ENCODE measurements at places on chromosomes 5 and 9.

DNA sequence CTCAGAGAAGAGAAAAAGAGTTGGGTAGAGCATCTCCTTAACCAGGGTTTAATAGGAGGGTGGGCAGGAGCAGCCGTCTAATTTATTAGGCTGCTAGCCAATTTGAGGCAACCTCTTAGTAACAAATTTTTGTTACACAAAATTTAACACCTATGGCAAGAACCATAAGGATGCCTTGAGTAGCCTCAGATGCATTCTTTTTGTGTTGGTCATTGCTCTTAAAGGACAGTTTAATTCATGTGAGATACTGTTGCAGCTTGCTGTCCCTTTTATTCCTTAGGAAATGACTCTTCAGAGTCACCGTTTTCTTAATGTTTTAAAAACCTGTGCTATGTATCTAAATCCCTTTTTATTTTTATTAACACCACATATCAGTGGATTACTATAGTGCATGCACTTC lies 255.1 kb downstream of the MAST4 start:
- peak; percentile 36 for DNase-seq

DNA sequence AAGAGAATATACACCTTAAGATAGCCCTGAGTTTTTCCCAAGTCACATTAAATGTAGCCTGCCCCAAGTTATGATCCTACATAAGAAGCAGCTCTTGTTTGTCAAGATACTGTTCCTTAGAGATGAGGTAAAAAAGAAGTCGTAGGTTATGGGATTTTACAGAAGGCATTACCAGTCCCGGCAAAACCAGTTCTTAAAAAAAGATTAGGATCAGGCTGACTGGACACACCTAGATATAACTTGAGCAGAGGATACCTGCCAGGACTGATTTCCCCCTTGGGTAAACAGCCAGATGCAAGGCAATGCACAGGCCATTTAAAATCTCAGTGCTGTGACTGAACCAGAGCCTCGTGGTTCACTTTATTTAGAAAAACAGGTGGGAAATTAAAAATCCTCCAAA lies 14.1 kb upstream of the SEMA5A start:
- DNase-seq, result no peak

- no peak for DNase-seq
Measured at GRCh38 chr9:9522406-9522805, 1090.4 kb downstream of the PTPRD start.

DNA sequence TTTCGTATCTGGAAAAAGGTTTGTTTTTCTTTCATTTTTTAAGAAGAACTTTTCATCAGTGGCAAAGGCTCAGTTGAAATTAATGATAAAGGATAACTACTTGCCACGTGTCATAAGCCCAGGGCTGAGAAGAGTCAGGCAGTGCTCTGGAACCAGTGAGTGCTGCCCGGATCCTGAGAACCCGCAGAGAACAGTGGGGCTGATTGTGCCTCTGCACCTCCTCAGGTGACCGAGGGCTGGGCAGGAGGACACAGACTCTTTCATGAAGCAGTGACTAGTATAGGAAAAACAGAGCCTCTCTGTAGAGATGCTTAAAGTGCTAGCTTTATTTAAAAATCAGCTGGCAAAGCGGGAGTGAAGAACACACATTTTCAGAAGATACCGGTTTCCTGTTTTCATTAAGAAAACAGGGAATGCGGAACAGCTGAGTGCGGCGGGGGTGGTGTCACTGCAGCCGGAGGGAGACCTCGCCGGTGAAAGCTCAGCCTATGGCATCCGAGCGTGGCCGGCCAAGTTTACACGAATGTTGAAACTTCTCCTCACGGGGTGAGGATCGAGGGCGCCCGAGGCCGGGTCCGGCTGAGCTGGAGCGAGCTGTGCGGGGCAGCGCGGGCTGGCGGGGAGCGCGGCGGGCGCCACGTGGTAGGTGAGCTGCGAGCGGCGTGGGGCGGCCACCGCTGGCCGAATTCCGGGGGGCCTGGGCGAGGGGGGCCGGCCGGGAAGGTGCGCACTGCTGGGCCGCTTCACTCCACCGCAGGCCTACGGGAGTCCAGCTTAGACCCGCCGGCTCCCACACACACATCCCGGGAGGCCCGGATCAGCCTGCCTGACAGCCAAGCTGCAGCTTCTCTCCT lies 134.7 kb upstream of the DMRT1 start:
- DNase-seq, result peak; percentile 68

- DNase-seq, result no peak
Measured at GRCh38 chr9:122370869-122371755, at the start of gene PTGS1. Gene PTGS1, plus strand, starts transcription at chr9:122371024. Its CDS starts 61 bp downstream, at chr9:122371085.

- no peak for DNase-seq
Measured at GRCh38 chr9:132350861-132351315, 3.9 kb downstream of the SETX start.

- DNase-seq, result no peak
Measured at GRCh38 chr5:177535125-177535524, 18.4 kb upstream of the DDX41 start.

DNA sequence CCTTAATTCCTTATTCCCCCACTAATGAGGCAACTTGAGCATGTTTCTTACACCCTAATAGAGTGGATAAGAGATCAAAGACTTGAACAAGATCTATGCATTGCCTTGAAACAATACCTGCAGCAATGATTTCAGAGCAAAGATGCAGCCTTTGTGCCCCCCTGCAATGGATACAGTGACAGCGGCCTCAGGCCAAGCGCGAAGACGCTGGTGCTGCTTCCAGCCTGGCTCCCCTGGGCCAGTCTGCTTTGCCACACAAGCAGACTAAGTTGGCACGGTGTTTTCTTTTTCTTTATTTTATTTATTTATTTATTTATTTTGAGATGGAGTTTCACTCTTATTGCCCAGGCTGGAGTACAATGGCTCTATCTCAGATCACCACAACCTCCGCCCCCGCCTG lies 179.8 kb upstream of the S1PR3 start:
- DNase-seq, result no peak

GRCh38 chr9:112831281-112831851 lies 59.3 kb downstream of the SLC46A2 start:
- no peak for DNase-seq

- no peak for DNase-seq
Measured at GRCh38 chr9:81791076-81791475, 101.7 kb upstream of the TLE1 start.

DNA sequence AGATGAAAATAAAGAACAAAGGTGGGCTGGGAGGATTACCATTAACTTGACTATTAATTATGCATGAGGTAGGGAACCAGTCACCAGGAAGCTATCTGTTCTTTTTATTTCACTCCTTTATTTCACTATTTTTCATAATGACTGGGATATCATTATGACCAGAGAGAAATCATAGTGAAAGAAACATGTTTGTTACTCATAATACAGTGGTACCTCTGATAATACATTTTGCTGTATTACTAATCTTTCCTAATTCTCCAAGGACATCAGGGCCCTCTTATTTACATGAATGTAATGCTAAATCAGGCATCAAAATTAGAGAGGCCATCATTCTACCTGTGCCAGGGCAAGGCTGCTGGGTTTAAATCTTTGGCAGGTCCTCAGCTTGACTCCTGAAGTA lies 253.7 kb downstream of the NR3C1 start:
- no peak for DNase-seq

- DNase-seq, result no peak
Measured at GRCh38 chr5:95895771-95896170, 65.9 kb downstream of the ELL2 start.

DNA sequence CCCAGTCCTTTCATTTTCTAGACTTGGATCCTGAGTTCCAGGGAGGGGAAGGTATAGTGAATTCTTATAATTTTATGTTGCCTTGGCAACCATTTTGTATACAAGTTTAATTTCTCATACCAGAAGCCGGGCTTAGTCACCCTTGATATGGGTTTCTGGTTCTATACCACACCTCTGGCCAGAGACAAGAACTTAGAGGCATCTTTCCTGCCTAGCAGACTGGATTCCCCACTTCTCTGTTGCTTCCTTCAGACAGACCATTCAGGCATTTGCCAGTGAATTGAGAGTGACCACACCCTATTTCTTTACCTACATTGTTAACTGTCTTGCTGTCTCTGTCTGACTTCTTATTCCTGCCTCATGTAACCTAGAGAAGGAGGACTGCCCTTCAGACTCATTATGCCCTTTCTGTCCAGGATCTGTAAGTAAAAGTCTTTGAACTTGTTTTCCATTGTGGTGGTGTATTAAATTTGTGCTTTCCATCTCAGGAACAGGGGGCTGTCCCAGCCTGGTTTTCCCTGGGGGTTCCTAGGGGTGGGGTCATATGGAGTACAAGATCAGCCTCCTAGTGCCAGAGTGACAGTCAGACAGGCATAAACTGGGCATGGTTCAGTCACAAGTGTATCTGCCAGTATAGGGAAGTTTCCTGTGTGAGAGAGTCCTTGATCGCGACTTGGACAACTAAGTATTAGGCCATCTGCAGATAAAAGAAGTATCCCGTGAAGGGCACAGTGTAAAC lies 27.4 kb downstream of the TNFSF8 start:
- peak; percentile 45 for DNase-seq

GRCh38 chr5:149711338-149711737 lies 18.8 kb upstream of the PPARGC1B start:
- DNase-seq, result no peak

DNA sequence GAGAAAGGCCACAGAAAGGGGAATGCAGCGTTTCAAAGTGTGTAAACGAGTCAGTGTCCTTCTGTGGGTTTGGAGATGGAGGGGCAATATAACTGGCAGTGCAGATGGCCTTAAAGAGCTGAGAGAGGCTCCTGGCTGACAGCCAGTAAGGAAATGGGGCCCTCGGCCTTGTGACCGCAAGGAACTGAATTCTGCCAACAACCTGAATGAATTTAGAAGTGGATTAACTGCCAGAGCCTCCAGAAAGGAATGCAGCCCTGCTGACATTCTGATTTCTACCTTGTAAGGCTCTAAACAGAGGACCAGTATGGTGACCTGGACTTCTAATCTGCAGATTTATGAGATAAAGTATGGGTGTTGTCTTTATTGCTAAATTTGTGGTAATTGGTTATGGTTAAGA lies 17.5 kb upstream of the NREP start:
- DNase-seq, result peak; percentile 56

DNA sequence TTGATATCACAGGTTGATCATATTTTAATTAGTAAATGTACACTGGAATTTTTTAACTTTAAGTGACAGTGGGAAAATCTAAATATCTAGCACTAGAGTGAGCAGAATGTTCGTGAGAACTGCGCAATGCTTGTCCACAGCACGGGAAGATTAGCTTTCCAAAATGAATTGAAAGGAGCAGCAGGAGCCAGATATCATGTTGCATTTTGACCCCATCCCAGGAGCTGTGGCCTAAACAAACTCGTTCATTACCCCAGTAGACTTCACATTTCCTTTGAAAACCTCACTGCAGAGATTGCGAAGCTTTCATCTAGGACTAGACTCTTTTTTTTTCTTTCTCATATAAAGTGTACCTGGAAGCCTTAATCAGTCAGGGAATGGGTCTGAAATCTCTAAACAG lies 525.8 kb downstream of the CTNND2 start:
- DNase-seq, result no peak

GRCh38 chr9:91847581-91848091 lies 102.4 kb downstream of the ROR2 start:
- no peak for DNase-seq

- DNase-seq, result peak; percentile 50
Measured at GRCh38 chr5:4082966-4083564, 487.4 kb downstream of the IRX1 start.

- DNase-seq, result no peak
Measured at GRCh38 chr5:77812926-77813589, 36.9 kb upstream of the TBCA start.

- peak; percentile 86 for DNase-seq
Measured at GRCh38 chr5:126471875-126472537, 48.8 kb downstream of the GRAMD2B start.

DNA sequence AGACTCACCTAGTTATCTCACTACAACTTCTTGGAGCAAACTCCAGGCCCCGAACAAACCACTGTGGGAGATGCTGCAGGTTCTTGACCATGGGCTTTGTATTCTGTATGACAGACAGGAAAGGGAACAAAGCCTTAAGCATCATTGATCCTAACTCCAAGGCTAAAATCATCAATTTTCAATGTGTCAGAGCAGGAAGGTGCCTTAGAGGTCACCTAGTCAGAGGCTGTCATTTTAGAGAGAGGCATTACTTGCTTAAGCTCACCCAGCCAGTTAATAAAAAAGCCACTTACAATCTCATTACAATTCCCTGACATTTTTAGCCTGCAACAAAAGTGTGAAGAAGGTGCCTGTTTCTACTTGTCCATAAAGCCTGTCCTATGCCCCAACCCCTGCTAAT lies 272.7 kb downstream of the FAM114A2 start:
- no peak for DNase-seq

GRCh38 chr5:153571162-153571561 lies 80.7 kb downstream of the GRIA1 start:
- DNase-seq, result peak; percentile 40

DNA sequence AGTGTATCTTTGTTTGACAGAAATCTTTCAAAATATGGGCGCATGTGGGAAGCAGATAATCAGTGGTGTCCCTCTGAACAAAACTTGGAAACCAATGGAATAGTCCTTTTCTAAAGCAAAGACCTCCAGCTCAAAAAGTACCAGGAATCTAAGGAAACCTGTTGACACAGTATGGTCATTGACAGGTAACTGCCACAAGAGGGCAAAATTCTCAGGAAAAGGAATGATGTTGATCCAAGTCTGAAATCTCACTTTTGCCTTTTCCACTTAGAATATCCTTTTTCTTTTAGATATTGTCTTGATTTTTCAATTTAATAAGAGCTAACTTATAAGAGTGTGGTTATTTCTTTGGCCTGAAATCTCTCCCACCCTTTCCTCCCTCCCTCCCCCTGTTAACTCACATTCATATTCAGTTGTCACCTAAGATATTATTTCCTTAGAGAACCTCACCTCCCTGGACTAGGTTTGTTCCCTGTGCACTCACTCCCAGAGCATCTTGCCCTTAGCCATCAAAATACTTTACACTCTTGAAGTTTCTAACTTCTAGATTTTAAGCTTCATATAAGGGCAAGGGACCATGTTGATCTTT lies 59.0 kb upstream of the BARX1 start:
- peak; percentile 33 for DNase-seq

DNA sequence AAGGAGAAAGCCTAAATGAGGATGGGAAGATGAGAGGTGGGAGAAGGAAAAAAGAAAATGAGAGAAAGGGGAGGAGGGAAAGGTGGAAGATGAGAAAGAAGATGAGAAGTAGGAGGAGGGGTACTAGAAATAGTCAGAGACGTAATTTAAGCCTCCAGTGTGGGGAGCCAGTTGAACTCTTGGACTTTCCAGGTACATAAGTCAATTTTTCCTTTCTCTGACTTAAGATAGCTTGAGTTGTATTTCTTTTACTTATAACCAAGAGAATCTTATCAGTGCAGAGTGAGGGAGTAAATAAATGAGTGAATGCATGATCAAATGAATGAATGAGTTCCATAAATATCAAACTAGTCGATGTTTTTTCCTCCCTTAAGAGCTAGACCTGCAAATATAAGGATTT lies 21.5 kb upstream of the WHRN start:
- DNase-seq, result no peak

GRCh38 chr9:21558615-21559401 lies 76.7 kb upstream of the IFNE start:
- peak; percentile 49 for DNase-seq

Measured in fibroblast of skin of back (primary cell).